ENCODE measurements at places on chromosomes 7 and 10. TPM values are rescaled to one million over a fixed set of nuclear protein-coding genes. Genes with fewer than 3 reads are reported as not detected.

The ITGB8 gene
- 8.6 TPM for total RNA-seq

The FZD8 gene
- total RNA-seq: 6.0 TPM

The OR2A5 gene
- not detected for total RNA-seq

The GIMAP8 gene
- 6.6 TPM for total RNA-seq

The DDX21 gene
- total RNA-seq: 21.4 TPM

The HKDC1 gene
- total RNA-seq: not detected

The FAM20C gene
- total RNA-seq: 13.7 TPM

The AGAP9 gene
- total RNA-seq: 4.5 TPM

The CDNF gene
- 3.3 TPM for total RNA-seq

The ZNF736 gene
- 1.4 TPM for total RNA-seq

The GNGT1 gene
- total RNA-seq: not detected

The TMEM196 gene
- not detected for total RNA-seq

The ELFN1 gene
- 15.3 TPM for total RNA-seq

The POLR2J2 gene
- 1.4 TPM for total RNA-seq

The ARPC1A gene
- total RNA-seq: 117 TPM

The PTPRN2 gene
- 2.7 TPM for total RNA-seq

The TSPAN12 gene
- 55.8 TPM for total RNA-seq

The SKIDA1 gene
- 2.1 TPM for total RNA-seq

The TYW1B gene
- total RNA-seq: 1.2 TPM

The MUC3A gene
- total RNA-seq: not detected

The AKR1C8 gene
- not detected for total RNA-seq

The CYP3A5 gene
- 0.59 TPM for total RNA-seq

The LEP gene
- total RNA-seq: 2.2 TPM

The CPN1 gene
- not detected for total RNA-seq

The TMEM236 gene
- 0.90 TPM for total RNA-seq

The SFXN4 gene
- total RNA-seq: 49.6 TPM

The RSPH10B gene
- not detected for total RNA-seq

The SLC13A1 gene
- not detected for total RNA-seq

The PLAC9 gene
- total RNA-seq: 36.3 TPM

The WNT2 gene
- total RNA-seq: 0.19 TPM

The ITPRID1 gene
- total RNA-seq: not detected

The RAMP3 gene
- 62.0 TPM for total RNA-seq

The MUC12 gene
- not detected for total RNA-seq

Data from right atrium auricular region (tissue), 2 donors.